ENCODE measurements at places on chromosomes 5 and 9.

DNA sequence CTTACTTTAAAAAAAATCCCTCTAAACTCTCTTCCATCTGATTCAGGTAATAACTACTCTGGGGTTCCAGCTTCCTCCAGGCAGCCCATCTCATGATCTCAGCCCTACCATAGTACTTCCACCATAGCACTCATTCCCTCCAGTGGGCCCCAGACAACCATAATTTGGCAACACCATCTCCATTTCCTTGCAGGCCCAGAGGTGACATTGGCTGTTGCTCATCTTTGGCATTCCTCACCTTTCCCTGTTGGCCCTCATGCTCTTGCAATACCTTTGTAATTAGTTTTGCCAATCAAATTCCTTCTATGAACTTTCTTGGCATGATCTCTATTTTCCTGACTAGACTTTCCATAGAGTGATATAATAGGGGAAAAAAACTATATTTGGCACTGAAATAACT is 60.1 kb downstream of the TAF11L14 start:
- DNase-seq: no peak

GRCh38 chr5:158364367-158364766 is 505.4 kb upstream of the CLINT1 start:
- DNase-seq: no peak

GRCh38 chr5:91214571-91214970 is 168.5 kb downstream of the ARRDC3 start:
- no peak for DNase-seq

DNA sequence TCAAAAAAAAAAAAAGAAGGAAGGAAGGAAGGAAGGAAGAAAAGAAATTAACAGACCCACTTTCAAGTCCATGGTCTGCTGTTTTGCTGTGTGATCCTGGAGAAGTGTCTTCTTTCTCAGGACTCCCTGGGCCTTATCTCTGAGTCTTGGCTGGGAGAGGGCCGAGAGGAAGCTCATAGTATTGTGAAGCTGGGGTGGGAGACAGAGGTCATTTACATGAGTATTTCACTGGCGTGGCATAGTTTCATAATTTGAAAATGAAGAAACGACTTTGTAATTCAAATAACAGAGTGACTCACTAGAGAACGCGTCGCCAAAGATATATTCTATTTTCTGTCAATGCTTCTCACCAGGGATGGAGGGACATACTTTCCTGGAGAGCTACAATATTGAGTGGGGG is 2.4 kb upstream of the C9orf50 start:
- DNase-seq: no peak

DNA sequence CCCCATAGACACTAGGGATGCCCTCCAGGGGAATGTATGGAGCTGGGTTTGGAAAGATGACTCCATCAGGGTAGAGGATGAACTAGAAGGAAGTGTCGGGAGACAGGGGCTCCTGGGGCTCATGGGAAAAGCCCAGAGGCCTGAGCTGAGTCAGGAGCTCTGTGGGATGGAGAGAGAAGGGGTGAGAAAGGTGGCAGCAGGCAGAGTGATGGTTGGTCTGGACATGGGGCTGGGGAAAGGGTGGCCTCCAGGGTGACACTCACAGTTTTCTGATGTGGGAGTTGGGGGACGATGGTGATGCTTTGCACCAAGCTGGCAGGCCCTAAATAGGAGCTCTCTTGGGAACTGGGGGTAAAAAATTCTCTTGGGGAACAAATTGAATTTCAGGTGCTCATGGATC is 213.5 kb upstream of the MVB12B start:
- no peak for DNase-seq

- no peak for DNase-seq
Observed at GRCh38 chr5:175873088-175873454, 1.7 kb downstream of the CPLX2 start.

GRCh38 chr5:124692324-124692723 is 54.1 kb downstream of the ZNF608 start:
- DNase-seq: no peak

GRCh38 chr9:135464181-135464580 is 15.4 kb upstream of the PPP1R26 start:
- no peak for DNase-seq

DNA sequence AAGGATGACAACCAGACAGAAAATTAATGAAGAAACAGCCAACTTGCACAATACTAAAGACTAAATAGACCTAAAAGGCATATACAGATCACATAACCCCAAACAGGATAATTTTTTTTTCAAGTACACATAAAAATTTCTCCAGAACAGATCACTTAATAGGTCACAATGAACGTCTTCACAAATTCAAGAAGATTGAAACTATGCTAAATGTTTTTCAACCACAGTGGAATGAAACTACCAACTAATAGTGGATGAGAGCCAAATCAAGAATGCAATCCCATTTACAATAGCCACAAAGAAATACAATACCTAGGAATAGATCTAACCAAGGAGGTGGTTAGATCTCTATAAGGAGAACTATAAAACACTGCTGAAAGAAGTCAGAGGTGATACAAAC is 145.8 kb downstream of the TMEM232 start:
- DNase-seq: no peak

GRCh38 chr5:2902742-2903297 is 151.3 kb upstream of the IRX2 start:
- DNase-seq: no peak

DNA sequence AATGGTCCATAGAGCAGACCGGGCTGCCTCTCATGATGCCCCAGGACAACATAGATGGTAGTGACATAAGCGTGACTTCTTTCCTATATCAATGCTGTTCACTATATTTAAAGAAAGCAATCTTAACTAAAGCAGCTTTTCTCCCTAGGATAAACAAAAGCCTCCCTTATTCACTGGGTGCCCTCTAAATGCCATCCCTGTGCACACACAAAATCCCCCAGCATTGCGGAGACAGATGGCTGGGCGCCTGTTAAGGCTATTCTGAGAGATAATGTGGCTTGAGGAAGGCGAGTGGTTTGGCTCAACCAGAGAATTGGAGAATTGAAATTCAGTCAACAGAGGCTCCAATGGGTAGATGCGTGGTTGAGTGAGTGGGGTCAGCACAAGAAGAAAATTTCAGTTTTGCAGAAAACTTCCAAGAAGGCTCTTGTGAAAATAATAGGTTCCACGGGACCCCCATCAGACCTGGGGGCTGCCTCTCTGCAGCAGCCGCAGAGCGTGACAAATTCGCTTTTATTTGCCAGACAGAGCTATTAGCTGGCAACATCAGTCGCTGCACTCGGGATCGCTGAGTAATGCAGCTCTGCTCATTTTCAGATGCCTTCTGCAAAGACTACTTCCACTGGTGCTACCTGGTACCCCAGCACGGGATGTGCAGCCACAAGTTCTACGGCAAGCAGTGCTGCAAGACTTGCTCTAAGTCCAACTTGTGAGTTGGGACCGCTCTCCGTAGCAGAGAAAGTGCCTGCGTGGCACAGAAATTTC is 103.9 kb upstream of the ICE1 start:
- no peak for DNase-seq

DNA sequence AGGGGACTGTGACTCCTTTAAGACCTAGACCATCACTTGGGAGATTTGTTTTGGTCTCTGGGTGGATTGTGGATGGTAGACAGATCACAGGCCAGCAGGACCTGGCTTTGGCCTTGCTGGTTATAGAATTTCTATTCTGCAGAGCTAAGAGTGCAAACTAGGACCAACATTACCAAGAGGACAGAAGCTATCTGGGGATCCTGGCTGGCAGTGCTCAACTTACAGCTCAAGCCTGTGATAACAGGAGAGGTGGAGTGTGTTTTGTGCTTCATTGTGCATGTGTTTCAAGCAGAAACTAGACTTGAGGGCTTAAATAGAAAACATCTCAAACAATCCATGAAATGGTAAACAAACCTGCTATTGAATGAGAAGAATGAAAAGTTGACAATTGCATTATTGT is 106.7 kb downstream of the ZNF462 start:
- no peak for DNase-seq

DNA sequence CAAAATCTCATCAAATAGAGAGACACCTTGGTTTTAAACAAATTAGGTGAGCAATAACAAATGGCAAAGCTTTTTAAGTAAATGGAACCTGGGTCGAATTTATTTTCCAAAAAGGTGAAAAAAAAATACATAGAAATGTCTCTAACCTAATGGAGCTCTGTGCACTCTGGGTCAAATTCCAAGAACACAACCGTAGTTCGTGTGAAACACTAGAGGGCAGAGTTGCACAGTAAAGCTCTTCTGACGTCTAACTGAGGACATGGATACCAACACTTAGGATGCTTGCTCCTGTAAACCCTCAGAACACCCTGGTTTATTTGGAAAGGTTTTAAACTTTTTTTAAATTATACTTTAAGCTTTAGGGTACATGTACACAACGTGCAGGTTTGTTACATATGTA is 18.9 kb downstream of the MARCHF11 start:
- DNase-seq: no peak

GRCh38 chr5:72015103-72015548 is 92.1 kb upstream of the MAP1B start:
- DNase-seq: peak; percentile 22

- DNase-seq: no peak
Observed at GRCh38 chr5:180873615-180874520, 12.8 kb upstream of the ZFP62 start.

DNA sequence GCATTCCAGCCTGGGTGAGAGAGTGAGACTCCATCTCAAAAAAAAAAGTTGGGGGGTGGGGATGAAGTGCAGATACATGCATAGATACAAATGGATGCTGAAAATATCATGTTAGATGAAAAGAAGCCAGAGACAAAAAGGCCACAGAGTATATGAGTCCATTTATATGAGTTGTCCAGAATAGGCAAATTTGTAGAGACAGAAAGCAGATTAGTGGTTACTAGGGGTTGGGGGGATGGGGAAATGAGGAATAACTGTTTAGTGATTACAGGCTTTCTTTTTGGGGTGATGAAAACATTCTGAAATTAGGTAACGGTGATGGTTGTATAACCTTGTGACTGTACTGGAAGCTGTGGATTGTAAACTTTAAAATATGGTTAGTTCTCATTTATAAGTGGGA is 13.8 kb upstream of the LHFPL2 start:
- DNase-seq: no peak

DNA sequence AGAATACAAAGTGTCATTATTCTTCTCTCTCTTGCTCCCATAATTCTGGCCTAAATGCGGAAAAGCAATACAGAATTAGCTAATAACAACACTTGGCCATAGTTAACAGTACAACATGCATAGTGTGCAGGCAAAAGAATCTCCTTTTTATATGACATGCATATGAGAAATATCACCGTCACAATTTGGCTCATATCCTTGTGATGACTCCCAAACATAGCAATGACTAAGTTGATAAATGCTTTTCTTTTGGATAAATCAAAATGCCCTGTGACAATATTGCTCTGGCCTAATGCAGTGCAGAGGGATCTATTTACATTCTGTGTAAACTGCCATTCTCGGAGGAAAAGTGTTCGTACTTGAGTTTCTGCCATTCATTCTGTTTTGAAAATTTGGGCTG is 121.9 kb upstream of the GHR start:
- no peak for DNase-seq

DNA sequence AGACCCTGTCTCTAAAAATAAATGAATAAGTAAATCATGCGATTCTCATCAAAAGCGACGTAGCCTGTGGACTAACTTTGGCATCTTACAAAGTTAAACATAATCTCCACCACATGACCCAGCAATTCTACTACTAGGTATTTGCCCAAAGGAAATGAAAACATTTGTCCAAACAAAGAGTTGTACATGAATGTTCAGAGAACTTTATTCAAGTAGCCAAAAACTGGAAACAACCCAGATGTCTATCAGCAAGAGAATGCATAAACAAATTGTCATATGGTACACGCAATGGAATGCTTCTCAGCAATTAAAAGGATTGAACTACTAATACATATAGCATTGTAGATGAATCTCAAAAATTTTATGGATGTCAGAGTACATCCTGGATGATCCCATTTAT is 82.6 kb downstream of the ADRB2 start:
- DNase-seq: no peak
